ENCODE measurements at places on chromosomes 16 and 17.

- H3K27me3 ChIP-seq: no peaks in the 10 kb centered on the region
- no peak overlapping the region for H3K4me3 ChIP-seq
- H3K4me1 ChIP-seq: no peaks in the 10 kb centered on the region
- DNase-seq: no peak
- peaks cover 21% of the 10 kb centered on the region for H3K36me3 ChIP-seq
Measured at GRCh38 chr16:31710134-31710533, 163.5 kb upstream of the ZNF267 start.

DNA sequence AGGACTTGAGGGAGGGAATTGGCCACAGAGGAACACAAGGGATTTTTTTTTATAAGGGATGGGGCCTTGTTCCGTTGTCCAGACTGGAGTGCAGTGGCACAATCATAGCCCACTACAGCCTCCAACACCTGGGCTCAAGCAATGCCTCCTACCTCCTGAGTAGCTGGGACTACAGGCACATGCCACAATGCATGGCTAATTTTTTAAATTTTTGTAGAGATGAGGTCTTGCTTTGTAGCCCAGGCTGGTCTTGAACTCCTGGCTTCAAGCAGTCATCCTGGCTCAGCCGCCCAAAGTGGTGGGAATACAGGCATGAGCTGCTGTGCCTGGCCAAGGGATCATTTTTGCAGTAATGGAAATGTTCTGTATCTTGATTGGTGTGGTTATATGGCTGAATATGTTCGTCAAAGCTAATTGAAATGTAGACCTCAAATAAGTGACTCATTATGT is 56.9 kb downstream of the VMP1 start:
- H3K36me3 ChIP-seq: peaks cover 15% of the 10 kb centered on the region
- H3K4me3 ChIP-seq: no peak overlapping the region
- no peaks in the 10 kb centered on the region for H3K4me1 ChIP-seq
- DNase-seq: no peak
- no peaks in the 10 kb centered on the region for H3K27me3 ChIP-seq

GRCh38 chr17:21397341-21398190 is 21.4 kb downstream of the KCNJ12 start:
- DNase-seq: no peak
- peak overlapping the region; percentile 61 for H3K27ac ChIP-seq
- H3K36me3 ChIP-seq: no peaks in the 10 kb centered on the region
- H3K4me3 ChIP-seq: no peak overlapping the region

DNA sequence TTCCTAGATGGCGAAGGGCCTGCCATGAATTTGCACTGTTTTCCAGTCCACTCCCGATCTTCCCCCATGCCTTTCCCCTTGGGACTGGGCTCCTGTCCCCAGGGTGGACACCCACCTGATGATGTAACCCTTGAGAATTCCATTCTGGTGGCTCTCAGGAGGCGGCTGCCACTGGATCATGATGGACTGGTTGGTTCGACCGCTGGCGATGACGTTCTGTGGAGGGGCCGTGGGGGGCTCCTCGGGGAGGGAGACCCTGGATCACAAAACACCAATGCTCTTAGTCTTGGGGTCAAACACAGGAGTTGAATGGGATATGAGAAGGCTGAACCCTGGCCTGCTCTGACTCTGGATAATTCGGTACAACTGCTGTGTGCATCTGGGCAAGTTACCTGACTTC is 107.2 kb upstream of the CDC42EP4 start:
- H3K36me3 ChIP-seq: no peaks in the 10 kb centered on the region
- H3K27ac ChIP-seq: no peak overlapping the region
- no peaks in the 10 kb centered on the region for H3K4me1 ChIP-seq
- H3K4me3 ChIP-seq: no peak overlapping the region
- no peak for DNase-seq
- no peaks in the 10 kb centered on the region for H3K27me3 ChIP-seq

DNA sequence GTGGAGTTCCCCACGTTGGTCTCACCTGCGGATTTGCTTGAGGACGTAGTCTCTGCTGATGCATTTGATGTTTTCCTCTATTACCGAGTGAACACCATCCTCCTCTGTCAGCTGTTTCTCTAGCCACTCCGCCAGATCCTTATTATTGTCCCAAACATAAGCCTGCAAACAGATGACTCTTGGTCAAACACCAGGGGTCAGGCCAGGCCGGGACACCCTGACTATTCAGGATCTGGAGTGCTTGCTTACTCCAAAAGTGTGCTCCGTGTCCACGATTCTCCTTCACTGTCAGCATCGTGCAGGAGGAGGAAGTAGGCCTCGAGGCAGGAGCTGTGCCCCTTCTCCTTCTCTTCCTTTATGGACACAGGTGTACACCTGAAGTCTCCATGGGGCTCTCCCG is 140.2 kb downstream of the AATF start:
- H3K4me3 ChIP-seq: no peak overlapping the region
- H3K4me1 ChIP-seq: no peaks in the 10 kb centered on the region
- no peaks in the 10 kb centered on the region for H3K27me3 ChIP-seq
- no peak overlapping the region for H3K27ac ChIP-seq
- no peak for DNase-seq

- no peak overlapping the region for H3K4me3 ChIP-seq
- H3K27me3 ChIP-seq: no peaks in the 10 kb centered on the region
- H3K27ac ChIP-seq: no peak overlapping the region
- no peak for DNase-seq
Measured at GRCh38 chr17:8762012-8762411, 3.7 kb upstream of the SPDYE4 start.

- no peaks in the 10 kb centered on the region for H3K27me3 ChIP-seq
- H3K4me3 ChIP-seq: no peak overlapping the region
- no peaks in the 10 kb centered on the region for H3K36me3 ChIP-seq
- H3K27ac ChIP-seq: no peak overlapping the region
Measured at GRCh38 chr17:49842371-49842770, 5.5 kb downstream of the TAC4 start.

GRCh38 chr16:21026846-21027245 is 123.8 kb downstream of the DNAH3 start:
- H3K4me1 ChIP-seq: no peaks in the 10 kb centered on the region
- no peak overlapping the region for H3K4me3 ChIP-seq
- DNase-seq: no peak
- no peaks in the 10 kb centered on the region for H3K27me3 ChIP-seq
- no peaks in the 10 kb centered on the region for H3K36me3 ChIP-seq

DNA sequence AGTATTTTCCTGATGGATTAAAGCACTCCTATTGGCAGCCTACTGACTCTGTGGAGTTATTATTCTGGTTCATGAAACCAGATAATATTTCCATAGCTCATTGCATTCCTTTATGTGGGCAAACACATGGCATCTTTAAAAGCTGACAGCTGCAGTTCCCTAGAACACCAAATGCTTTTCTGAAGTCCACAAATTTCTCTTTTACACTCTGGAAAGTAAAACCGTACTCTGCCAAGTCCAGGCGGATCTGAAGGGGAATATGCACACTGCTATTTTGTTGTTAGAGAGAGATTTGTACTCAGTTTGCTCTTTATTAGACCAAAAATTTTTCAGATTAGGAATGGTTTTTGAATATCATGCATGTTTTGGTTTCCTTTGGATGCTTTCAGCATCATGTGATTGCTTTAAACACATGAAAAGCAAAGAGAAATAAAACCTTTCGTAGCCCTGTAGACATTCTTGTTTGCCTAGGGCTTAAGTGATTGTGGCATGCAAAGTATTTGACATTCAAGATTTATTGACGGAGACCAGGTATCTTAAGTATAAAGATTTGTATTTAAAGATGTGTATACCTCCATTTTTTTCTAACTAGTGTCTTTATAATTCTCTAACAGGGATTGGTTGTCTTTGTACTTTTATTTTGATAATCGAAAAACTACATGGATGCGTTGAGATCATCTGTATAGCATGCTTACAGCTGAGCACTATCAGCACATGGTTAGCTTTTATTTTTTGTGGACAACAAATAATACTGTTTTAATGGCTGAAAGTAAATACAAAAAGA is 19.5 kb downstream of the SEC14L1 start:
- H3K4me3 ChIP-seq: no peak overlapping the region
- no peaks in the 10 kb centered on the region for H3K36me3 ChIP-seq
- H3K27ac ChIP-seq: peak overlapping the region; percentile 47
- H3K4me1 ChIP-seq: peaks cover 78% of the 10 kb centered on the region
- no peaks in the 10 kb centered on the region for H3K27me3 ChIP-seq

DNA sequence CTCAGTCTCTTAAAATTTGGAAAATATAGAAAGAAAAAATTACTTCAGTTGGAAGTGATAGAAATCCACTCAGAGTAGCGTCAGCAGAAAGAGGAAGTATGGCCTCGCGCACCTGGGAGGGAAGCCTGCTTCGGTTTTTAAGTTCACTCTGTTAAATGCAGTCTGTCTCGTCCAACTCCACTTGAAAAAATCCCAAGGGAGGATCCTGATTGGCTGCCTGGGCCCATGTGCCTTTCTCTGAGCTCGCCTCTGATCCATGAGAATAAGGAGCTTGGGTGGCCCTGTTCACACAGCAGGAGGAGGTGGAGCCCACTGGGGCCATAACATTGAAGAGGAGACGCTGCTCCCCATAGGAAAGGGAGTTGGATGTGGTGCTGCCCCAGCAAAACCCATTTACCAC is 40.7 kb downstream of the DNAJA2 start:
- H3K27me3 ChIP-seq: no peaks in the 10 kb centered on the region
- H3K36me3 ChIP-seq: no peaks in the 10 kb centered on the region
- no peaks in the 10 kb centered on the region for H3K4me1 ChIP-seq
- no peak overlapping the region for H3K27ac ChIP-seq
- DNase-seq: no peak

GRCh38 chr17:9467518-9467917 is 108.1 kb downstream of the STX8 start:
- no peak for DNase-seq
- no peaks in the 10 kb centered on the region for H3K36me3 ChIP-seq
- no peak overlapping the region for H3K27ac ChIP-seq
- H3K27me3 ChIP-seq: no peaks in the 10 kb centered on the region
- H3K4me1 ChIP-seq: peaks cover 4% of the 10 kb centered on the region
- H3K4me3 ChIP-seq: no peak overlapping the region

DNA sequence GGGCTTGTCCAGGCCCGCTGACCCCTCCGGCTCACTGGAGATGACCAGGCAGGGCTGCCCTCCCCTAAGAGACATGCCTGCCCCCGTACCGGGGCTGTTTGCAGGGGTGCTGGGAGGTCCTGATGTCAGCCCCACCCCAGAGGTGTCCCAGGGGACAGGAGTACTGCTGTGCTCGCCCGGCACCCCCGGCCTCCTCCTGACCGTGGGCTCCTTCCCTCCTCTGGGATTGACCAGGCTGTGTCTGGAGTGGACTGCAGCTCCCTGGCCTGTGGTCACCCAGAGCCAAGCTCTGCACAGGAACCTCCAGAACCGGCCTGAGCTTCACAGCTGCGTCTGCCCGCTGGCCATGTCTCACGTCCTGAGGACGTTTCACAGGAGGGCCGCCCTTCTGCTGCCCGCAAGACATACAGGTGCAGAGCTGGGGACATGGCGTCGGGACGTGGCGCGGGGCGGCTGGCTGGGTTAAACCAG is 53.2 kb downstream of the LMF1 start:
- DNase-seq: no peak
- H3K36me3 ChIP-seq: no peaks in the 10 kb centered on the region
- H3K4me3 ChIP-seq: no peak overlapping the region
- H3K27ac ChIP-seq: no peak overlapping the region
- peaks cover 15% of the 10 kb centered on the region for H3K4me1 ChIP-seq

DNA sequence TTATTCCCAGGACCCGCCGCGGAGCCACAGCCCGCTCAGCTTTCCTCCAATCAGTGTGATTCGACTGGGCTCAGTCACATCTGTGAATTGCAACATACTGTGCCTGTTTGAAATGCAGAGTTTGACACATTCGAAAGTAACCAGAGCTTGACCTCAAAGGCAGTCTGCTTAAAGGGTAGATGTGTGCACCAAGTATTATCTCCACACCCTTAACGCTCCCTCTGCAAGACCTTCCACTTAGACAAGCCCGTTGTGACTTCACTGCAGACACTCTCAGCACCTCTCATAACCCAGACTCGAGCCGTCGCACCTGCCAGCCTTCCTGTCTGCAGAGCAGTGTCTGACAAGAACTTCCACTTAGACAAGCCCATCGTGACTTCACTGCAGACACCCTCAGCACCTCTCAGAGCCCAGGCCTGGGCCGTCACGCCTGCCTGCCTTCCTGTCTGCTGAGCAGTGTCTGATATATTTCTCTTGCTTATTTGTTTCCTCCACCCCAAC is 3.7 kb downstream of the KLHDC4 start:
- no peaks in the 10 kb centered on the region for H3K4me1 ChIP-seq
- H3K4me3 ChIP-seq: no peak overlapping the region
- no peaks in the 10 kb centered on the region for H3K27me3 ChIP-seq
- H3K36me3 ChIP-seq: peaks cover 23% of the 10 kb centered on the region
- no peak for DNase-seq

DNA sequence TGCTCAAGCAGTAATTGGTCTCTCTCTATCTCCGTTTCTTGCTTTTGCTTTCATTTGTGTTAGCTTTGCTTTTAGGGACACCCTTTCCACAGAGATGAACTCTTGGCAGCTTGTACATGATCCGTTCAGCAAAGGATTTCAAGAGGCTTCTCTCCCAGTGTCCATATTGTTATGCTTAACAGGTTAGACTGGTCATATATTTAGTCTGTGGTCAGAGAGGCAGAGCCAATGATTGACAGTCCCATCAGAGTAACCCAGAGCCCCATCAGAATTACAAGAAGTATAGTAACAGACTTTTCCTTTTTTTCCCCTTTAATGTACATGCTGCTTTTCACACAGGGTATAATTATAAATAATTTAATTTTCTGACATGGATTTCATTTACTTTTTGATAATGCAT is 34.4 kb downstream of the GDPD1 start:
- no peak for DNase-seq
- H3K27me3 ChIP-seq: no peaks in the 10 kb centered on the region
- H3K36me3 ChIP-seq: no peaks in the 10 kb centered on the region
- no peaks in the 10 kb centered on the region for H3K4me1 ChIP-seq
- H3K27ac ChIP-seq: no peak overlapping the region

- H3K27ac ChIP-seq: no peak overlapping the region
- no peaks in the 10 kb centered on the region for H3K36me3 ChIP-seq
- H3K27me3 ChIP-seq: no peaks in the 10 kb centered on the region
- H3K4me1 ChIP-seq: no peaks in the 10 kb centered on the region
- no peak for DNase-seq
Measured at GRCh38 chr17:60802377-60802776, 124.7 kb downstream of the BCAS3 start.

DNA sequence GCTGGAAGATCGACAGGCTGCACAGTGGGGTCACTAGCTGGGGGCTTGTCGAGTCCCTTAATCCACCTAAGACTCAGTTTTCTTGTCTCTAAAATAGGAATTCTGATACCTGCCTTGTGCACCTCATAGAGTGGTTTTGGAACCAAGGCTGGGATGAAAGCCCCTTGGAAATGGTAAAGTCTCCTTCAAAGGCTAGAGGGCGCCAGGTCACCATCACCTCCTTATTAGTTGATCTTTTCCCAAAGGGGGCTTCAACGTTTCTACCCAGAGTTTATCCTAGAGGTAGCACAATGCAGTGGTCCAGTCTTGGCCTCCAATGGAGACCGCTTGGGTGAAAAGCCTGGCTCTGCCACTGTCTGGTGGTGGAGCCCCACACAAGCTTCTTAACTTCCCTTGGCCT is 158.2 kb downstream of the AIPL1 start:
- DNase-seq: no peak
- no peaks in the 10 kb centered on the region for H3K36me3 ChIP-seq
- H3K27me3 ChIP-seq: no peaks in the 10 kb centered on the region

- H3K36me3 ChIP-seq: no peaks in the 10 kb centered on the region
- H3K27ac ChIP-seq: no peak overlapping the region
- no peak for DNase-seq
- H3K27me3 ChIP-seq: no peaks in the 10 kb centered on the region
Measured at GRCh38 chr16:1299012-1299867, 10.2 kb upstream of the UBE2I start.
